ENCODE measurements at places on chromosomes 7 and 10.

DNA sequence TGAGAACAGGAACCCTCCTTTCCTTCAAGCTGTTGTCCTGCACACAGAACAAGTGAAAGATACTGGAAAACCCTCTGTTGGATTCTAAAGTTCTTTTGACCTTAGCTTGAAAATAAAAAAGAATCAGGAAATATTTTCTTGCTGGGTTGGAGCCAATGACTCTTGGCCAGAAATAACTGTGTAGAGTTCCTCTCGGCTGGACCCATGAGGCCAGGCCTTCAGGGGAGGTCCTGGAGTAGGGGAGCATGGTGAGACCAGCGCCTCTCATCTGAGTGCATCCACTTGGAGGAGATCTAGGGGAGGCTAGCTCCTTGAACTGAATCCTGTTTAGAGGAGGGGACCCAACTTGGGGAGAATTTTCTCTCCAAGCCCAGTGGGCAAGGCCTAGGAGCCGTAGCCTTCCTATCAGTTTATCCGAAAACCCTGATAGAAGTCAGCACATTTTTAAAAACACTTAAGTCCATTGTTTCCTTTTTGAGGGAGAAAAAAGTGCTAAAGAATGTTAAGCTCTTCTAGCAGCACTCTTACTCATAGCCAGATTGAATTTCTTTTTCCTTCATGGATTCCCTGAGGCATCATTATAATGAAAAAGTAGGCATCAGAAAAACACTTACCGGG is 635.7 kb upstream of the ANKRD30A start:
- no peak for DNase-seq

DNA sequence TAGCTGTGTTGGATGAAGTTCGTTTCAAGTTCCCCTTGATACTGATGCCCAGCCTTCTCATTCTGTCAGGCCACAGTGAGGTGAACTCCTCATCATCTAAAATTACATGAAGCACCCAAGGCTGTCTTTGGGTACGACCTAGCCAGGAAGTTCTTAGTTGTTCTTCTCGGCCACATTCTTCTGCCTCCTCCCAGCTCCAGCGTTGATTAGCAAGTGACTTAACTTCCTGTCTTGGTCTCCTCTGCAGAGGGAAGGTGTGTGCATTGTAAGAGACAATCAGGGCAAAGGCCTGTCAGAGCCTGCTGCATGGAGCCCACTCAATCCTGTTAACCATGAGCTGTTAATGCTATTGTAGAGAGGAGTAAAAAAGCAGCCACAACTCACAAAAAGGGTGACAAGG is 43.2 kb upstream of the CPXM2 start:
- DNase-seq = no peak

DNA sequence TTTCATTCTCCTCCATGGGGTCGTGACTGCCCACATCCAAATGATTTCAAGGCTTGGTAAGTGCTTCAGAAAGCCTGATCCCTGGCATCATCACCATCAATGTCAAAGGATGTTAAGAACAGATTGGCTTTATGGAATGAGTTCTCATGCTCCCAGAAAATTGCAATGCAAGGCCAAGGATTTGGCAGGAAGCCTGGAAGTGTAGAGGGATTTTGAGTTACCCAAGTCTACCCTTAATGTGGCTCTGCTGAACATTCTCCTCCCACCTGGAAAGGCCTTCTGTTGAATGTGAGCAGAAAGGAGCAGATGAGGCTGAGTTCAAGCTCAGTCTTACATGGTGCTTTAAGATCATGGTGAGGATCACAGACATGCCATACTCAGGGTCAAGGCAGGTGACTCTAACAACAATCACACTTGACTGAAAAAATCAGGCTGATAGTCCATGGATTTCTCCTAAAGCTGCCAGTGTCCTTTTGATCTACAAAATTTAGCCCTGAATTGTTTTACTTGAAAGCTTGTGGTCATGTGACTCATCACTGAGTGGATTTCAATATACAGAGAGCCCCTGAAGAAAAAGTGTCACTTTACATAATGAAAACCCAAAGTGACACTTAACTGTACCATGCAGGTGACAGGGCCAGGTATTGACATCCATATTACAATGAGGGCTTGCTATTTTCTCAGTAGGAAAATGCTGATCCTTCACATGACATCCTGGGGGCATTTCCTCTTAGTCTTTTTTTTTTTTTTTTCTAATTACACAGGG is 111.1 kb upstream of the PDLIM1 start:
- DNase-seq = no peak

DNA sequence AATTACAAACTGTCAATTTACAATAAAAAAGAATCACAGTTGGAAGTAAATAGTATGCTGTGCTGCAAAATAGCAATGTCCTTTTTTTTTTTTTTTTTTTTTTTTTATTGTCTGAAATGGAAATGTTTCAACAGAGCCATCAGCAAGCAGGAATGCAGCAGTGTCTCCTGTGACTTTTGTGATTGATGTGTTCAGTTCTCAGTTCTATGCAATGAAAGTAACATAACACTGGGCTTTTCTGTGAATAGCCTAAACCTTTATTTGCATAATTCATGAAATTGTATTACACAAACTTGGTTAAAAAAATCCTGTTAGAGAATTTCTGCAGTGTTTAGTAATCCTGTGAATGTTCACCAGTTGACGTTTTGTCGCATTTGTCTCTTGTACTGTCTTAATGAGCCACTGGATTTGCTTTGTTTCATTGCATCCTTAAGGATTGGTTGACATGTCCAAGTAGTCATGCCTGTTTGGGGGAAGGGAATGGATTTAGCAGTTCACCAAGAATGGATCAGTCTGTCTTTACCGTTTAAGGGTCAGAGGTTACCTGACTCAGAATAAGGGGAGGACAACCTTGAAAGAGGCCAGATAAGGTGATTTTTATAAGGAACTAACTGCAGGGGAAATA is 192.7 kb downstream of the MLLT10 start:
- no peak for DNase-seq

DNA sequence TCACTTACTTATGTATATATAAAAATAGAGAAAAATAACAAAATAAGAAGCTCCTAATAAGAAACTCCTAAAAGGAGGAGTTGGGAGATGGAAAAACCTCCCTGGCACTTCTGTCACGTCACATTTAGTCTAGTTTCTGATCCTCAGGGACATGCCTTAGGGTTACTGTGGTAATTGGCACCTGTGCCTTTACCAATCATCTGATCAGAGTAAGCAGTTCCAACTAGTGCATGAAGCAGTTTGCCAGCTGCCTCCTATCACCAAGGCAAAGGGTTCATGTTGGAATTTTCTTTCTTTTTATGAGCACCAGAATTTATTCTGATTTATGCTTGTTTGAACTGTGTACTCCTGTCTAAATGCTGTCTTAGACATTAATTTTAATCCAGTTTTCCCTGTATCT is 49.9 kb downstream of the ARL4A start:
- no peak for DNase-seq

DNA sequence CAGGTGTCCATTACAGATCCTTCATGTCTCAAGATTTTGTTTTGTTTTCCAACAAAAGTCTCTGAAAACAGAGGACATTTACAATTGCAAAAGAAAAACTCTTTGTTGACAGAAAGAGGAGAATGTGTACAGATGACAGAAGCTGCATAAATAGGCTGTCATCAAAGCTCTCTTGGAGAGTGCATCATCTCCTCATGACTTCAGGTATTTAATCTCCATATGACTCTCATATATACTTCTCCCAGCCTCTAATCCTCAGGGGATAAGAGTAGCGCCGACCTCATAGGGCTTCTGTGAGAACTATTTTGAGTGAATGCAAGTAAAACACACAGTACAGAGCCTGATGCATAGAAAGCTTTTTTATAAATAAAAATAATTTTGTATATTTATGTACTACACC is 48.1 kb upstream of the SEPTIN7 start:
- no peak for DNase-seq

DNA sequence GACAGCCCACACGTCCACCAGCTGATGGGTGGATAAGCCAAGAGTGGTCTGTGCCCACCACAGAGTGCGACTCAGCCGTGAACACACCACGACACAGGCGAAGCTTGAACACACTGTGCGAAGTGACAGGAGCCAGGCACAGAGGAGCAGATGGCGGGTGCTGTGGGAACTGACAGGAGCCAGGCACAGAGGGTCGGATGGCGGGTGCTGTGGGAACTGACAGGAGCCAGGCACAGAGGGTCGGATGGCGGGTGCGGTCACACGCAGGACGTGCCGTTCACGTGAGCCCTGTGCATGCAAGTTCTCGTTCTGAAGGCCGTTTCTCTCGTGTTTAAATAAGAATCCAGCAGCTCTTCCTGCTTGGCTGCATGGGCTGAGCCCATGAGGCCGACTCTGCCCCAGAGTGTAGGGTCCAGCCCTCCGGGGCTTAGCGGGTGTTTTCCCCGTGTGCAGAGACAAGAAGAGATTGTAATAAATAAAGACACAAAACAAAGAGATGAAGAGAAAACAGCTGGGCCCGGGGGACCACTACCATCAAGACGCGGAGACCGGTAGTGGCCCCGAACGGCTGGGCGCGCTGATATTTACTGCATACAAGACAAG is 5.9 kb upstream of the ADAP1 start:
- no peak for DNase-seq

- DNase-seq = no peak
Measured at GRCh38 chr7:111090846-111091245, at the start of gene LRRN3. LRRN3 (plus strand) TSS chr7:111091127; CDS start chr7:111122773, 31,646 bp downstream.

DNA sequence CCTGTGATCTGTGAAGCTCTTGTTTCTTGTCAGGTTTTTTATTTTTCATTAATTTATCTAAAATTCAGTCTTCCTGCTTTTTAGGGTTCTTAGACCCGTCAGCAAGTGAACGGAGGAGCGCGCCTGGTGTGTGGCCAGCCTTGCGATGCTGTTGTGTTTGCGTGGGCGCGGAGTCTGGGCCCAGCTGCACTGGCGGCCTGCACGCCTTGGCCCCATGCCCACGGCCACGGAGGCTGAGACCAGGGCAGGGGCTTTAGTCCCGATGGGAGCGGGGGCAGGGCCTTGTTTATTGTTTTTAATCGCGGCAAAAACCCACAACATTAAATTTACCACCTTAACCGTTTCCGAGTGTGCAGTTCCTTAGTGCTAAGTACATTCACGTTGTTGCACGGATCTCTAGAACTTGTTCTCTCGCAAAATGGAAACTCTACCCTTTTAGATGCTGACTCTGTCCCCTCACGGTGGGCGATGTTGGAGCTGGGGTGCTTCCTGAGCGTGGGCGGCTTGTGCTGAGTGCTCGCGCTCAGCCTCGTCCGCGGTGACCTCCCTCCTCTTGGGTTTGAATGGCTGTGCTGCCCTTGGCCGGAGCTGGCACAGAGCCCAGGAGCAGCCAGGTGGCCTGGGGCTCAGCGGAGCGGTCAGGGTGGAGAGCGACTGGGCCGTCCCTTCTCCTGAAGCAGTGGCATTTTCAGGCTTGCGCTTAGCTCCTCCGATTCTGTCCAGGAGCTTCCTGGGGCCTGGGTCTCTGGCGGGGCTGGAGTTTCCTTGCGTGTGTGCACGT is 69.1 kb downstream of the INPP5A start:
- no peak for DNase-seq

- no peak for DNase-seq
Measured at GRCh38 chr7:8549046-8549445, 115.6 kb downstream of the NXPH1 start.

DNA sequence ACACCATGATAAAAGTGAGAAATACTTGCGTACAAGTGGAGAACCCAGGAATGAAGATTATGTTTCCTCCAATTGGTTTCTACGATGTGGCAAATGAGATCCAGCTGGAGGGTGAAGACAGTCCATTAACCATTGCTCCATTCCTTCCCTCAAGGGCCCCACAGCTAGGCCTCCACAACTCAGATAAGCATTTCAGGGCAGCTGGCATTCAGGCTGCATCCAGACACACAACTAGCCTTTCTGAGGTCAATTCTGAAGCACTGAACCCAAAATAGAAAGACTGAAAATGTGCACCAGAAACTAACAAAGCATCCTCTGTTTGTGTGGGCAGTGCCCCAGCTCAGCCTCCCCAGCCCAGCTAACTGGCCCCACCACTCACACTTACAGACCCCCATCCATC is 94.8 kb downstream of the GSAP start:
- no peak for DNase-seq

DNA sequence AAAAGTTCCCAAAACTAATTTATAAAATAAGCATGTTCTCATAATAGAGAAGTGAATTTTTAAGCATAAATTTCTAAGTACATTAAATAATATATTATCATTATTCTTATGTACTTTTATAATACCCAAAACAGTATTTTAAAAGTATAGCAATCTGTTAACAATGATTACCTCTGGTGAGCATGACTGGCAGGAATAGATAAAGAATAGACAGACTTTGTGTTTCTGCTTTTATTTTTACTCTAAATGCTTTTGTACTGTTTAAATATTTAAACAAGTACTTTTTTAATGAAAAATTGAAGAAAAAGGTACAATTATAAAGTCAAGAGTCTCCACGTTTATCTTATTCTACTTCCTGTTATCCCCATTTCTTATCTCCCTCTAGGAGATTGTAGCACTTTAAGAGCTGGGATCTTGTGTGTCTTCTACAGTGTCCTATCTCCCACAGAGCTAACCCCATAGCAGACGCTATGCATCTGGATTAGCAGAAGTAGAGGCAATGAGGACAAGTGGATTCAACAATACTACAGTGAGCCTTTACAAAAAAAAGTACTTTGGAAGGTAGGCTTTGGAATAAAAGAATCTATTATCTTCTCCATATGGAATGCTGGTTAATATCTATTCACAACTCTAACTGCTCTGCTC is 42.9 kb downstream of the IDE start:
- DNase-seq = no peak
